ENCODE measurements at places on chromosomes 3 and 15. TPM values are rescaled to one million over a fixed set of nuclear protein-coding genes. Genes with fewer than 3 reads are reported as not detected.

TF gene
- total RNA-seq = 0.21 TPM

GRCh38 chr3:40768536-40768935, 243.8 kb downstream of the ZNF621 start:
- DNase-seq = no peak

DNA sequence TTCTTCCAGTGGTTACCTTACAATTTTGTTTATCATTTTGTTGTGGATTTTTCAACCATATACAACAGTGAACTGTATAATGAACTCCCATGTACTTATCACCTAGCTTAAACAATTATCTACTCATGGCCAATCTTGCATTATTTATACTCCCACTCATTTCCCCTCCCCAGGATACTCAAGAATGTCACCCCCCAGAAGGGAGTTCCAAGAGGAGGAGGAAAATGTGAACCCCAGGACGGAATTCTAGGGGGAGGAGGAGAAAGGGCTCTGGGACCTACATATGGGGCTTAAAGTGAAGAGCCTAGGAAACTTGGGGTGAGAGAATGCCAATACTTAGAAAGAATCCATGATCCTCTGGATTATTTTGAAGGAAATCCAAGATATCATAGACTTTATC, 59.3 kb downstream of the TSC22D2 start:
- no peak for DNase-seq

DNA sequence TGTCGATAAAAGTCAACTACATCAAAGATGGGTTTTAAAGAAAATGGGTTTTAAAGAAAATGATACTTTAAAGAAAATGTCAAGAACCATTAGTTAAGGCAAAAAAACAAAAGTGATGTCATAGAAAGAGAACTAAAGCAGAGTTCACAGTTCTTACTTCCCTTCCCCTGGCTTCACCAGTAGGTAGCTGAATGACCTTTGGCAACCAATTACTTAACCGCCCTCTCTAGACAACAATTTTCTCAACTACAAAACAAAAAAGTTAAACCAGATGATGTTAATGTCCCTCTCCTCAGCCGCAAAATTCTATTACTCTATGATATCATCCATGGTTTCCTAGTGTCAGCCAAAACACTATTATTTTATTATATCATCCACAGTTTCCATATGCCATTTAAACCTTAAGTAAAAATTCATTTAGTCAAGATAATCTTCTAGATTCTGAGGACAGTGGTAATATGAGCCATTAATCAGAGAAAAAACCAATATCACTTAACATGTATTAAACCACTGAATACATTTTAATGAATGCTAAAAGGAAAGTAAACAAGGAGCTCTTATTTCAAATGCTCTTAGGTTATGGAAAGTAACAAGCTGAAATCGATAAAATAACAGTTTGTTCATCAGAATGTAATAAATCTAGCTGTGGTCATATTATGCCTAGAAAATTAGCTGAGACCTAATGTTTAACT, 13.1 kb downstream of the RYK start:
- DNase-seq = no peak

GRCh38 chr3:123449102-123449996, 459 bp upstream of the ADCY5 start:
- no peak for DNase-seq

DNA sequence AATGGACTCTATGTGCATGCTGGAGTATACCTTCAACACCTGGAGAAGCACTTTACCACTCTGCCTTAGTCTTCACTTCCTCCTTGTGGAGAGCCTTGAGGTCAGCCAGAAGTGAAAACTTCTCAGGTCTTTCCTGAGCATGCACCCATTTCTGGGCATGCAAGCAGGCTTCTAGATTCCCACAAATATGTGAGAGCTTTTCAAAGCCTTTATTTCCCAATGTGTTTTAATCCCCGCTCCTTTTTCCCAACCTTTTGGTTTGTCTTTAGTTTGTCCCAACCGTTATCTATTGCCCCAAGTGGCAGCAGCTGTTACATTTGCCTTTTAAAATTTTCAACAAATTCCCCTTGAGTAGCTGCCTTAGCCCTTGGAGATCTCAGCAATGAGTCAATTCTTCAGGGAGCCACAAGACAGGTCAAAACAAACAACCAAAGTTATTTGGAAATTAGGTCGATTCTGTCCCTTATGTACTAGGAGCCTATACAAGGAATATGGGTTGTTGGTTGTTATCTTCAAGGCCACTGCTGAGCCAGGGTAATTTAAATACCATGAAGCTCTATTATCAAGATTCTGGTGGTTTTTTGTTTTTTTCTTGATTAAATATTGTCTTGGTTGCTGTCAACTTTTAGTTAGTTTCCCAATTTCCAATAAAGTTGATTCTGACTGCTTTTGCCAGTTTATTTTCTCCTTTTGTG, 44.4 kb downstream of the LSM3 start:
- no peak for DNase-seq

GRCh38 chr3:5012367-5012766, 33.1 kb downstream of the BHLHE40 start:
- no peak for DNase-seq

Measured in activated CD4-positive, alpha-beta T cell treated with anti-CD3 and anti-CD28 coated beads, Interleukin-2, amount 10 ng/mL, durations not matched to agents 7 days and 5 days (primary cell).